Stimulated activated CD8-positive, alpha-beta memory T cell treated with anti-CD3 and anti-CD28 coated beads, Interleukin-15, amount 100 ng/mL, for 24 hours (primary cell): ENCODE measurements at places on chromosomes 5 and 9.

DNA sequence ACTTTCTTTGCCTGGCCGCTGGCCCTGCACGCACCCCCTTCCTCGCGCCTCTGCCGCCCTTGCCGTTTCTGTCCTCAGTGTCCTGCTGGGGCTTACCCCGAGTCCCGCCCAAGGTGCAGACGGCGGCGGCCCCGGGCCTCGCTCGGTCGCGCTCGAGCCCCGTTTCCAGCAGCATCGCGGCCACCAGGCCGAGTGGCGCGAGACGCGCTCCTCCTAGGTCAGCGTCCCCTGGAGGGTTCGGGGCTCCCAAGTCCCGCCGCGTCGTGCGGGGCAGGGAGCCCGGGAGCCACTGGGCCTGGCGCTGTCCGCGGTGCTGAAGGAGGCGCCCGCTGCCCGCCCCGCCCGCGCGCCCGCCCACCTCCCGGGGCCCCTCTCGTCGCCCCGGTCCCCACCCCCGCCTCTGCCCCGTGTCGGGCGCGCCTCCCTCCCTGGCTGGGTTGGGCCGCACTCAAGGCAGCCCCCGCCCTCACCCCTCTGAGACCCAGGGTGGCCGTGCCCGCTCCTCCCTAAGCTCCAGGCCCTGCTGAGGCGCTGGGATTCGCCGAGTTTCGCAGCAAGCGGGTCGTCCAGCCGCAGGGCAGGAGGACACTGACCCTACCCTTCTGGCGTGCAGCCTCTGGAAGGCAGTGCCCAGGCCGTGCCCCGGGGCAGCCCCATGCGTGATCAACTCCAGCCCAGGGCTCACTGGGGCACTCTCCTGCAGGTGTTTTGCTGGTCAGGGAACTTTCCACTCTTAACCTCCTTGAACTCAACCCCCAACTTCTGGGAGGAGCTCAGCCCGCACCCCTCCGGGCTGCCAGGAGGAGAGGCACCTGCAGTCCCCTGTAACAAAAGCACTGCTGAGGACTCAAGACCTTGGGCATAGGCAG lies at the start of gene LHX3:
Gene LHX3, minus strand, starts transcription at position 291 of the 869 bp plus-strand sequence. Its CDS starts 116 bp downstream, at position 175.
- DNase-seq = no peak

DNA sequence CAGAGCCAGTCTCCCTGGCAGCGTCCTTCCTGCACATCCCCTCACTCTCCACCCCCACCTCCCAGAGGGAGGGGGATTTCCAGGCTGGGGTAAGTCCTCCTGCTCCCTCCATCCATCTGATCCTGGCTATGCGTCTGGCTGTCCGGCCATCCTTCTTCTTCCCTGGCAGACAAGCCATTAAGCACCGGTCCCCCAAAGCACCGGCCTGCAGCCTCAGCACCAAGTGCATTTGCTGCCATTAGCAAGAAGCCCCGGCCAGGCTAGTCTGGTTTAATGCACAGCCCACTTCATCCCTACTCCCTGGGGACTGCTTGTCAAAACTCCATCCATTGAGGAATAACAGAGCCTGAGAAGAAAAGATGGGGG lies 208.7 kb upstream of the IER5L start:
- DNase-seq = no peak

DNA sequence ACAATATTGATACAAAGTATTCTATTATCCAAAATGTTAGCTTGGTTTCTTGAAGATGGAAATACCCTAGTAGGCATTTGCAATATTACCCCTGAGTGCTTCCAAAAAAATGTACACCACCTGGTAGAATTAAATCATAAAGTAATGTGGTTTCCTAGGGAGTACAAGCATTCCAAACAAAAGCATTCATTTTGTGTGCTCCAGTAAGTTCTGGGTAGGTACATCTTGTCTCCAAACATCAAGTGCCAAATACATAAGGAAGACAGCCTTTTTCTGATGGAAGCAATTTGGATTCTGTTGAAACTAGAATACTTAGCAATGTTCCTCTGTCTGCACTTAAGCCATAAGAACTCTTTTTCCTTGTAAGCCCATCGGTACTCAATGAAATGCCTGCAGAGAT lies 73.1 kb upstream of the IL7R start:
- DNase-seq = no peak

DNA sequence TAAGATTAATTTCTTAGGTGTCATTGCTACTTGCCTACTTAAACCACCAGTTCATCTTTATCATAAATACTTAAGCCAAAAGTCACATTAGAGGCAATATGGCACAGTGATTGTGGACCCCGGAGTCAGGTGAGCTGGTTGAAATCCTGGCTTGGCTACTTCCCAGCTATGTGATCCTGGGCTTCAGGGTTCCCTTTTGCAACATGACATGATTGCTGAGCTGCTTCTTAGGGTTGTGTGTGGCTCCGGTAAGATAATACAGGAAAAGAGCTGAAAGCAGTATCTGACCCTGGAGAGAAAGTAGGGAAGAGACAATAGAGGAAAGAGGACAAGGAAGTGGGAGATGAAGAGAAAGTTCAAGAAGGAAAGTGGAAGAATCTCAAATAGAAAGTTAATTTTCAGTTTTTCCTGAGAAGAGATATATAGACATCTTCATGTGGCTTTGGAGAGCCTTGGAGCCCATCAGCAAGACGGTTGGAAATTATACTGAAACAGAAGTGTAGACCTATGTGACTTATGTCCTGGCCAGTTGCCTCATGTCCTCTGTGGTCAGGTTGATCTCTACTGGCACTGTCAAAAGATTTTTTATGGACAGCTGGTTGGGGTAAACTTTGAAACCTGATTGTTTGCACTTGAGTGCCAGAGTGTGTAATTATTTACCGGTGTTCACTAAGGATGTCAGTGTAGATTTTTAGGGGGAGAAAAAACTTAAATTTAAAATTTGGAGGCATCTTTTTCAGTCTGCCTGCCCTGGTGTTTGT lies 93.2 kb downstream of the GHR start:
- no peak for DNase-seq

DNA sequence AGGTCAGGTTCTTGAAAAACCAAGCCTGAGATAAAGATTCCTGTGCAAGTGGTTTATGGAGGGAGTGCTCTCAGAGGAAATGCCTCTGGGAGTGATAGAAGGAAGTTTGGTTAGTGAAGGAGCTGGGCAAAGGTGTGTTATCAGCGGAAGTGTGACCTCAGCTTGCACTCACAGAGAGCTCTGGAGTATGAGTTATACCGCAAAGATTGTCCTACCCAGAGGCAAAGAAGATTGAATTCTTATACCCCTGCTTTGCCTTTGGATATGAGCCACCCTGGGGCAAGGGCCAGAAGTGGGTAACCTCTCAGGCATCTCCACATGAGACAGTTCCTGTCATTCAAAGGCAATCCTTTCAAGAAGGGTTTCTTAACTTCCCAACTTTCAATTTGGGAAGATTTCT lies 145.6 kb downstream of the MUSK start:
- DNase-seq = no peak

DNA sequence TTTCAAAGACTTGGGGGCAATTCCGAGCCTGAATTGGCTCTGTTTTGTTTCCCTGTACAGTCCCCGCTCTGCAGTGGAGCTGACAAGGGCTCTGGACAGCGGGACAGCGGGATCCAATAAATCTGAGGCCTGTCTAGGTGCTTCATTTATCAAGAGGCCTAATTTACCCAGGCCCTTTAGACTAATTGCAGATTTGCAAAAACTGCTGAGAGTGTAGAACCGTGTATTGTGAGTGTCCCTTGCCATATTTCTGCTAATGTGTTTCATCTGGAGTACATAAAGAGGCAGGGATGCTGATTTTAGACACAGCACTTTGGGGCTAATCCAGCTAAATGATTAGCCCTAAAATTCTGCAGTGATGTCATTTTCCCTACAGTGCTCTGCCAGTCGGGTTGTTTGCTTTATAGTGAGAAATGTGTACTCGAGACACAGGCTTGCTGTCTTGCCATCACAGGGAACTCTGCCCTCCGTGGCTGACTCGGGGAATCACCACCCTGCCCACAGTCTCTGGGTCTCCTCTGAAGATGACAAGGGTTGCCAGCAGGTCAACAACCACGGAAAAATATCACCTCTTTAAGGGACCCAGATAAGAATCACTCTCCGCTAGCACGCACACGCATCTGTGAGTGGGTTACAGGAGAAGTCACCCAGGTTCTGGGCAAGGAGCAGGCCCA lies 592.0 kb downstream of the BNC2 start:
- no peak for DNase-seq

DNA sequence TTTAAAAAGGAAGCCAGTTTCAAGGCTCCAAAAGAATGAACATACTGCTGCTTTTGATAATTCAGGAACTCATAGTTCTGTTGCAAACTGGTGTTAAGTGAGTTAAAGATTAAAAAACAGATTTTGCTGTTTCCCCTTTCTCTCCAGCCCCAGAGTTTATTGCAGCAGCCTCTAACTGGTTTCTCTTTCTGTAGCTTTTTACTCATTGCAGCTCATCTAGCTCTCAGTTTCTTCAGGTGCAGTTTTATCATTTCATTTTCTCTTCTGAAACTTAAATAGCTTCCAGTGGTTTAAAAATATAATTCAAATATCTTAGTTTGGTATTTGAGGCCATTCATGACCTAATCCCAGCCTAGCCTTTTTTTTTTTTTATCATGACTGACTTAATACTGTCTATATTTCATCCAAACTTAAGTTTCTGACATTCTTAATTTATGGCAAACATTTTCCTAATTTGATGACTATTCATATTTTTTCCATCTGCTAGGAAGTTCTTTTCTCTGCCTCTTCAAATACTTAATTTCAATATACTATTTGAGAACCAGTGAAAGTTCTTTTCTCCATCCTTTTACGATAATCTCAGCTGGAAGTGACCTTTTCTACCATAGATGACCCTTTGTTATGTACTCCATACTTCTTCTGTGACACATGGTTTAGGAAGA lies 252.7 kb upstream of the GRIA1 start:
- no peak for DNase-seq

DNA sequence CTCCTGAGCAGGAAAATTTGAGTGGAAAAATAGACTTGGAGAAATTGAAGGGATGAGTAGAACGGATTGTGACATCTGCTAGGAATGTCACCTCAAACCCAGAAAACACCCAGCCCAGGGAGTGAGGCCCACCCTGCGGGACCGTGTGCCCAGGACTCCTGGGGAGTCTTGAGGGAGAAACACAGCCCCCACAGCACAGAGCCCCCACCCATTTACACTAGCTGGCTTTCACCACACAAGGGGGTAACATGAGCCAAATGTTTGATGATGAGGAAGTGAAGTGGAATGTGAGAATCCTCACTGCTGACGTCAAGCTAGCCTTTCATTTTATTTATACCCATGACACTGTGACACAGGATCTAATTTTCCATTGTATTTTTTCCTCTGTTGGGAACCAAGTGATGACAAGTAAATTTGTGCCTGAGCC lies 42.8 kb upstream of the PDE8B start:
- no peak for DNase-seq

DNA sequence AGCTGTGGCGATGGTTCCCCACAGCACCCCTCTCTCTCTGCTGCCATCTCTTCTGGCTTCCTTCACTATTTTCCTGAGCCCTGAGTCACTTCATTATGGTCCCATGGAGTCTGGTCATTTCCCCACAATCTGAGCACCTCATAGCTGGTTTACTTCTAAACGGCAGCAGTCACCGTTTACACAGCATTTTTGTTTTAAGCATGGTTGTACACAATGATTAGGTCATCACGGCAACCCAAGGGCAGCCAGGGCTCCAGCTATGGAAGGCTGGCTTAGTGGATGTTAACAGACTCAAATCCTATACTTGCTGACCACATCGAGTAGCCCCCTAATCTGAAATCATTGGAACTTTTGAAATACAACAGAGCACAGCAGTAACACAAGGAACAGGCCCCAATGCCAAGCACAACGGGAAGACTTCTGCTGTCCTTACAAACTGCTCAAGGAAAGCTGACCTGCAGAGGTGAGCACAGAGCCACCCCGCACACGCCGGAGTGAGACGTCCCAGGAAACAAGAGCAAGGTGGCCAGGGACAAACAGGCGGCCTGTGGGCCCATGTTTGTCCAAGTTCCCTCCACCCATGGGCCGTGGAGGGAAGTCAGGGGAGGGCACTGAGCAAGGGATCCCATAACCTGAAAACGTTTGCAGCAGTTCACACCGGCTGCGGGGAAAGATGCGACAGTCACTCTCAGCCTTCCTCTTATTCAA lies 22.9 kb downstream of the CAMSAP1 start:
- DNase-seq = no peak

- no peak for DNase-seq
Observed at GRCh38 chr9:134227451-134228411, 63.4 kb upstream of the RNU6ATAC start.

DNA sequence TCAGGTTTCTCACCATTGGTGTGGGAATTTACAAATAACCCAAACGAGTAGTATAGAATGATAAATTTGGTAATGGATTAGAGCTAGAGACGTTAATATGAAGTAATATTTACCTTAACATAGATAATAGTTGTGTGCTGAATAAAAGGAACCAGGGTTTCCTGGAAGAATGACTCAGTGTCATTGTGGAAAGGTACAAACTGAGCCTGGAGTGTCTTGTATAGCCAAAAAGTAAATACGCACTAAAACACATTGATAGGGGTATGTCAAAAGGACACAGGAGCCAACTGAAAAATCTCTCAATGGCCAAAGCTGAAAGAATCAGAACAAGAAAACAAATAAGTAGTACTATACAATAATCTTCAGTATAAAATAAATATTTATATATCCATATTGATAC lies 363.5 kb downstream of the SLCO4C1 start:
- no peak for DNase-seq

DNA sequence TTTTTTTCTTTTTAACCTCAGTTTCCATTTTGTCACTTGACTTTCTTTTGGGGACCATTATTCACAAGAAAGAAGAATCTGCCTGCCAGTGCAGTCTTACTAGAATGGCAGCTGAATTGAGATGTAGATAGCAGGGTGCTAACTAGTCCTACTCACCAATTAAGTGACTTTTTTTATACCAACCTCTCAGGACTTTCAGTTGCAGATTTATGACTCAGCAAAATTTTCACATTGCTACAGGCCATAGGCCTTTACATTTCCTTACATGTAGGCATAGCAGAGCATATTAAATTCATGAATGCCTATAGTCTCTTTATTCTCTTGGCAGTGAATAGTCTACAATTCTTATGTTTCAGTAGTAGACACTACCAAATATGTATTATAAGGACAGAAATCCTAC lies 54.0 kb upstream of the FKTN start:
- DNase-seq = no peak

GRCh38 chr5:20286512-20286911 lies 298.5 kb upstream of the CDH18 start:
- no peak for DNase-seq
